ENCODE measurements at places on chromosomes 11 and 22. TPM values are rescaled to one million over a fixed set of nuclear protein-coding genes. Genes with fewer than 3 reads are reported as not detected.

DNA sequence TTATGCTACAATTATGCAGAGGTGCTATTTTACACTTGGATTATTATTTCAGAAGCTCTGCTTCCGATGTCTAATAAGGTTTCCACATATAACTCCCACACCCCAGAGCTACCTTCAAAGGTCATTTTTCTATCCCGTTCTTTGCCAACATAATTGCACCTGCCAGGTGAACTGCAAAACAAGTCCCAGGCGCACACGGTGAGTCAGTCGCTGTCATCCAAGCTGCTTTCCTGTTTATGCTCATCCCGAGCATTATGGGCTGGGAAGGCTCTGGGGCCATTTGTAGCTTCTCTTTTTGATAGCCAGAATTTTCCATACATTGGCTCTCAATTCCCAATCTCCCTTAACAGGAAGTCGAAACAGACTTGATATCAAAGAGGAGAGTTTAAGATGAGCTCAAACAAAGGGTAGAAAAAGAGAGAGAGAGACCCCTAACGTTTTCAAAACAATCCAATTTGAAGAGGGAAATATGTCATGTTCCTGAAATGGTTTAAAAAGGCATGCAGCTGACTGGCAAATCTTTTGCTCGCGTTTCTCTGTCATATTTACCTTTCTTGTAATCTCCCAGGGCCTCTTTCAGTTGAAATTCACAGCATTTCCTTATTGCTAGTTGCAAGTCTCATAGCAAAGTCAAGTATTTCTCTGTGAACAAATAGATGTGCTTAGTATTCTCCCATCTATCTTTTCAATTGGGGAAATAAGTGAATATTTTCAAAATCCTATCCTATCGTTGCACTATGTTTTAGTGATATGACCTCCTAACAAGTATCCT, 815.9 kb downstream of the KCNA4 start:
- H3K4me1 ChIP-seq = no peaks in the 10 kb centered on the region
- no peak overlapping the region for H3K27ac ChIP-seq
- H3K36me3 ChIP-seq = no peaks in the 10 kb centered on the region
- DNase-seq = no peak
- no peak overlapping the region for H3K4me3 ChIP-seq

DNA sequence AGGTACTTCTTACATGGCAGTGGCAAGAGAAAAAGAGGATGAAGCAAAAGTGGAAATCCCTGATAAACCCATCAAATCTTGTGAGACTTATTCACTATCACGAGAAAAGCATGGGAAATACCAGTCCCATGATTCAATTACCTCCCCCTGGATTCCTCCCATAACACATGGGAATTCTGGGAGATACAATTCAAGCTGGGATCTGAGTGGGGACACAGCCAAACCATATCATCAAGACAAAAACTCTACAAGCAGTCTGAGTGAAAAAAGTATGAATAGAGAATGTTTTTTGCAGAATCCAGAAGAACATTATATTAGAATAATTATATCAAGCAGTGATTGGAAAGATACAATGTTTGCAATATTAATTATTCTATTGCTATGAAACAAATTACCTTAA, 893.7 kb downstream of the FAM181B start:
- H3K27ac ChIP-seq = no peak overlapping the region
- no peak for DNase-seq

GRCh38 chr11:60944490-60945294, 7.3 kb downstream of the SLC15A3 start:
- no peak overlapping the region for H3K4me3 ChIP-seq
- H3K27ac ChIP-seq = no peak overlapping the region
- H3K4me1 ChIP-seq = peaks cover 7% of the 10 kb centered on the region
- DNase-seq = no peak
- no peaks in the 10 kb centered on the region for H3K27me3 ChIP-seq

GRCh38 chr11:105799728-105800462, 190.0 kb downstream of the GRIA4 start:
- H3K27ac ChIP-seq = no peak overlapping the region
- no peak overlapping the region for H3K4me3 ChIP-seq
- no peaks in the 10 kb centered on the region for H3K27me3 ChIP-seq
- H3K4me1 ChIP-seq = no peaks in the 10 kb centered on the region
- DNase-seq = no peak

DNA sequence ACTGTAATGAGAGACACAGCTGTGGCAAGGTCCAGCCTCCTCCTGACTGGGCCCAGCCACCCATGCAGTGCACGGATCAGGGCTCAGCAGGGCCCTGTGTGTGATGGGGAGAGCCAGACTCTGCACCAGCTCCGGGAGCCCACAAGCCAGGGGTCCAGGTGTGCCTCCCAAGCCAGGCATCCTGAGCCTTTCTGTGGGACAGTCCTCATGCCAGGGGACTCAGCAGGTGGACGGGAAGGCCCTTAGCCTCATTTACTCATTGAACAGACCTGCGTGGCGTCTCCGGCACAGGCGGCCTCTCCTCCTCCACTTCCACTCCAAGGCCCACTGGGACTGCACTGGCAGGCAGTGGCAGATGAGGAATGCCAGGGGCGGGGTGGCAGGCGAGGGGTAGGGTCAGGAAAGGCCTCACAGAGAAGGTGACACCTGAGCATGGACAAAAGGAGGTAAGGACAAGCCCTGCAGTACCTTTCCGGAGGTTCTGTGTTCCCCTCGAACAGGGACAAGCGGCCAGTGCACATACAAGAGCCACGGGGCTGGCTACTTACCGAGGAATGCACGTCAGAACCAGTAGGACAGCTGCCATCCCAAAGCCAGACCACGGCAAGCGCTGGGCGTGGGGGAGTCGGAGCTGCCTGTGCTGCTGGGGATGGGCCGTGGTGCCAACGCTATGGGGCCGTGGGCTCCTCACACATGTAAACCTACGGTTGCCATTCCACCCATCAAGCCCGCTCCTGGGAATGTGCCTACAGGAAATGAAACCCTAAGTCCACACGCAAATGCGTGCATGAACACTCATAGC, 52.7 kb downstream of the IGF2 start:
- H3K4me1 ChIP-seq = no peaks in the 10 kb centered on the region
- H3K4me3 ChIP-seq = no peak overlapping the region
- no peaks in the 10 kb centered on the region for H3K36me3 ChIP-seq
- DNase-seq = no peak
- no peak overlapping the region for H3K27ac ChIP-seq

GRCh38 chr11:1660111-1660867, 30.7 kb downstream of the KRTAP5-5 start:
- no peaks in the 10 kb centered on the region for H3K4me1 ChIP-seq
- DNase-seq = no peak
- no peak overlapping the region for H3K27ac ChIP-seq
- no peaks in the 10 kb centered on the region for H3K27me3 ChIP-seq

DNA sequence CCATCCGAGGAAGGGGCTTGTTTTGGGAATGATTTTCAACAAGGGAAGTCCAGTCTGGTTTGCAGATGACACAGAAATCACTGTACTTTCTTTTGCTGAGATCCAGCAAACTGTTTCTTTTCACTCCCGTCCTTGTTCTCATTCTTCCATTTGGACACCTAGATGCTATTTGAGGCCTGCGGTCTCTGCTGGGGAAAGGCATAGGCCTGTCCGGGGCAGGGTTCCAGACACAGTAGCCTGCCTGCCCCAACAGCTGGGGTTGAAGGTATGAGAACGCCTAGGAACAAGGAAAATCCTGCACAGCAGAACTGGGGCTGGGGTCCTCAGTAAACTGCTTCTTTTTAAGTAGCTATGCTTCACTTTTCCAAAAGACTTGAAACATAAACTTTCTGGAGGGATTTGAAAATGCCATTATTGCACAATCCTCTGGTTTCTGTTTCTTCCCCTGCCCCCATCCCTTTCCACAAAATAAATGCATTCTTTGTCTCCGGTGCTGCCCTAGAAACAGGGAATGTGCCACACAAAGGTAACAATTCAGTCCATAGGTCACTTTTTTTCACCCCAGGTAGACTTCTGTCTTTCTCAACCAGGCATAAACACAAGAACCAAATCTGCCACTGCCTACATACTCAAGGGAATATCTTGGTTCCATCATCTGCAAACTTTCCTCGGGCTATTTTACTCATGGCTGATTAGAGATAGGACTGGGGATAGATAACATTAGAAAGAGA, 174.8 kb upstream of the MTMR2 start:
- peak overlapping the region; percentile 38 for H3K27ac ChIP-seq
- DNase-seq = no peak
- H3K27me3 ChIP-seq = no peaks in the 10 kb centered on the region
- peaks cover 38% of the 10 kb centered on the region for H3K4me1 ChIP-seq
- H3K4me3 ChIP-seq = peak overlapping the region; percentile 33

DNA sequence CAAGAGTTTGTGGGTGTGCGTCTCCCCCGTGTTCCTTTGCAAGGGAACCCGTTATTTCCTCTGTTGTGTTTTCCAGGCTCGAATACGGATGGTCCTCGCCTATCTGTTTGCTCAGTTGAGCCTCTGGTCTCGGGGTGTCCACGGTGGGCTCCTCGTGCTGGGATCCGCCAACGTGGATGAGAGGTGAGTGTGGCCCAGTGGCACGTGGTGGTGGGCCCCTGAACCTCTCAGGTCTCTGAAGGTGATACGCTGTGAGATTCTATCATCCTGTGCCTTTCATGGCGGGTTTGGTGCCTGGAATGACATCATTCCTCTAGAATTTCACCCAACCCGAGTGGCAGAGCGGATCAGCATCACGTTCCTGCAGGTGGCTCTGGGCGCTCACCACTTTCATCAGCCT, 32.5 kb downstream of the NADSYN1 start:
- peaks cover 55% of the 10 kb centered on the region for H3K36me3 ChIP-seq
- no peaks in the 10 kb centered on the region for H3K4me1 ChIP-seq
- no peaks in the 10 kb centered on the region for H3K27me3 ChIP-seq

DNA sequence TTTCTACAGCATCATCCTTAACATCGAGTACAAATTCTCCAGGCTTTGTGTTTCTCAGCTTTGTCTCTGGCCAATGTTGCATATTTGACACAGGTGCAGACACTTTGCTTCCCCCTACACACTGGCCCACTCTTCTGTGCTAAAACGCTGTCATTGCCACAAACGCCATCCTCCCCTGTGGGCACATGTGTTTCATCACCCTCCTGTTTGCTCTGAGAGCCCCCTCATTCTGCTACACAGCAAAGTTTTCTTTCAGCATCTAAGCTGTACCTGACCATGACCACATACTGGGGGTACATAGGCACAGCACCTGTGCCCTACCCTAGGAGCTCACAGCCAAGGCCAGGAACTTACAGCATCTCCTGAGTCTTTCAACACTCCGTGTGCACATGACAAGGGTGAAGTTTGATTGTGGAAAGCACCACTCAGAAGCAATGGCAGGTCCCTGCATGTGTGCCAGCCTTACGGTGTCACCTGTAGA, 7.9 kb upstream of the IGLL5 start:
- H3K4me1 ChIP-seq = no peaks in the 10 kb centered on the region
- no peaks in the 10 kb centered on the region for H3K27me3 ChIP-seq
- no peak overlapping the region for H3K4me3 ChIP-seq
- no peak overlapping the region for H3K27ac ChIP-seq
- no peak for DNase-seq
- H3K36me3 ChIP-seq = no peaks in the 10 kb centered on the region

GRCh38 chr22:38860283-38861169, 11.5 kb downstream of the CBX6 start:
- H3K27me3 ChIP-seq = no peaks in the 10 kb centered on the region
- H3K27ac ChIP-seq = no peak overlapping the region
- DNase-seq = no peak
- peaks cover 26% of the 10 kb centered on the region for H3K4me1 ChIP-seq
- no peak overlapping the region for H3K4me3 ChIP-seq
- peaks cover 3% of the 10 kb centered on the region for H3K36me3 ChIP-seq

DNA sequence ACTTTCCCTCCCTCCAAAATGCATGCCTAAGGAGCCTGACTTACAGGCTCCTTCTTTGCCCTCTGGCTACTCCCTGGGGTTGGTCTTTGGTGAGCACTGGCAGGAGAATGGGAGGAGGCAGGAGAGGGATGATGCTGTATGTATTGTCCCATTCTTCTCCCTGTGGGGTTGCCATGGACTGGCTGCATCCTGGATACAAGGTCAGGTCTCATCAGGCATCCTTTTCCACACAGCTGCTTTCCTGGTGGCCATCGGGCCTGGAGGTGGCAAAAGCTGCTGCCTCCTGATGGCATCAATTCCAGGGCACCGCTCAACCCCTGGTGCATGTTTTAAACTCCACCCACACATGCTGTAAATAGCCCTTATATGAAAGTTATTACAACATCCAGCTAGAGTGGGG, 257.2 kb downstream of the ETS1 start:
- peaks cover 5% of the 10 kb centered on the region for H3K4me1 ChIP-seq
- no peak for DNase-seq
- no peak overlapping the region for H3K4me3 ChIP-seq
- no peak overlapping the region for H3K27ac ChIP-seq

MRGPRE gene
- total RNA-seq = not detected

IGSF22 gene
- not detected for total RNA-seq

GLB1L3 gene
- total RNA-seq = not detected

EHF gene
- 0.14 TPM for total RNA-seq

SPON1 gene
- total RNA-seq = 48.5 TPM

DNAJC24 gene
- total RNA-seq = 20.7 TPM

SPDYC gene
- not detected for total RNA-seq

E2F8 gene
- not detected for total RNA-seq

C11orf16 gene
- not detected for total RNA-seq

RAB36 gene
- 3.5 TPM for total RNA-seq

FAM180B gene
- total RNA-seq = 3.4 TPM

CCDC81 gene
- 2.0 TPM for total RNA-seq

Measured in thoracic aorta (tissue), 2 donors.